LHCN-M2 (cell line): ENCODE measurements at places on chromosomes 7 and 10.

DNA sequence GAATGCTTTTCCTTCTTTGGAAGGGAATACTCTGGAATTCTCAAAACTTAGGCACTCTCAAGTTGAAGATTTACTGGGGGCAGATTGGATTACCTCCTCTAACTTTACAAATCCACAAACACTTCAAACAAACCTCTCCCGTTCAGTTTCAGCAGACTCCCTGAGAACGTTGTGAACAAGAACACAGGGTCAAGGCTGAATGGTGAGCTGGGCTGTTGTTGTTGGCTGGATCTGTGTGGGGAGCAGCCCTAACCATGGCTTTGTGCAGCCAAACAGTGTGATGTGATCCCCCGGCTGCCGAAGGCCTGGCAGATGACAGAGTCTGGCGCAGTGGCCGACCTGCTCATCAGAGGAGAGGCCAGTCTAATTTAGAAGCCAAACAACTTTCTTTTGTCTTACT lies 93.1 kb downstream of the BMPER start:
- peak; percentile 20 for DNase-seq

- no peak for DNase-seq
These were observed 132.9 kb downstream of the ADRA2A start for GRCh38 chr10:111209692-111210091.

- peak; percentile 81 for DNase-seq
These were observed 24.1 kb downstream of the PDLIM1 start for GRCh38 chr10:95266674-95267095.

DNA sequence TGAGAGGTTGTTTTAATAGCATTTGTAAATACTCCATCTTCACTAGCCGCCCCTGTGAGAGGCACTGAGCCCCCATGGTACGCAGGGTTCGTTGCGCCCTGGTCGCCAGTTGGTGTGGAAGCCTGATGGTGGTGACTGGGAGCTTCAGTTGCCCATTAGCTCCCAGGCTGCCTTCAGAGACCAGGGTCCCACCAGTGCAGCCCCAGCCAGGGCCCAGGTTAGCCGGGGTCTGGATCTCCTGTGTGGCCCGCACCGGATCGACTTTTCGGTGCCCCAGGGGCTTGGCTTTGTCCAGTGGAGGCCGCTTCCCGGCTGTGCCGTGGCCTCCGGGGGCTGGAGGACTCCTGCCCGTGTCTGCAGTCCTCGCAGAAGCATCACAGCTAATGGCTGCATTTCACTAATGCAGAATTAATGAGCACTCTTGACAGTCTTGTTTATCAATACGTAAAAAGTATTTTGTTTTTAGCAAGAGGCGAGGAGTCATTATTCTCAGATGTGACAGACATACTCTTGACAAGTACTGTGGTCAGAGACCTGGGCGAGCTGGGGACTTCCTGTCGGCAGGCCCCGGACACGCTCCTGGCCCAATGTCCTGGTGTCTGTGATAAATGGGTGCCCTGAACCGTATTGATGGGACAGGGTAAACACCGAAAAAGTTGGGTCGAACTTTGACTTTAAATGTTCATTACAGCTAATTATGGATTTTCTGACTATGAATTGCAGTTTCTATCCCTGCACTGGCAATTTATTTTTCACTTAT lies 99.8 kb downstream of the NKX6-2 start:
- DNase-seq, result no peak

- DNase-seq, result no peak
These were observed 32.1 kb upstream of the GATAD1 start for GRCh38 chr7:92415225-92415624.

GRCh38 chr7:146875981-146876380 lies 759.4 kb downstream of the CNTNAP2 start:
- no peak for DNase-seq

DNA sequence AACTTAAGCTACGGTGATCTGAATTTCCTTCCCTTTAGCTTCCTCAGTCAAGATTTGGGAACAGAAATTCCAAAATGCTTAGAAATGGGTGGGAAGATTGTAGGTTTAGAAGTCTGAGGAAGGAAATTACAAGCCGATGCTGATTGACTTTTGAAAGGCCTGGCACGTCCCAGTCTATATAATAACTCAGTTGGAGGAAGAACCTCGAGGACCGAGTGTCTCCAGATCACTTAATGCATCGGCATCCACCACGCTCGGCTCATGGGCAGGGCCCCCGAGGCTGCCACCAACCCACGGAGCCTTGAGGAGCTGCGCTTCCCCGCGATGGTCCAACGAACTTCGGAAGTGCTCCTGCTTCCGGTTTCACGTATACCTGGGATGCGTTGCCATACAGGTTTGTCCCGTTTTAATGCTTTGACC lies 10.4 kb upstream of the SP8 start:
- DNase-seq, result no peak

DNA sequence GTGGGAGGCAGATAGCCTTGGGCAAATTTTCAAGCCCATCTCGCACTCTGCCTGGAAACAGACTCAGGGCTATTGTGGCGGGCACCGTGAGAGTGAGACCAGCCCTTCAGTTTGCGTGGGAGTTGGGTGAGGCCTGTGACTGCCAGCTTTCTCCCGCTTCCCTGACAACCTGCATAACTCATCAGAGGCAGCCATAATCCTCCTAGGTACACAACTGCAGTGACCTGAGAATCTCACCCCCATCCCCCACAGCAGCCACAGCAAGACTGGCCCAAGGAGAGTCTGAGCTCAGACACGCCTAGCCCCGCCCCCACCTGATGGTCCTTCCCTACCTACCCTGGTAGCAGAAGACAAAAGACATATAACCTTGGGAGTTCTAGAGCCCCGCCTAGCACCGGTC lies 275.4 kb downstream of the GRID1 start:
- DNase-seq, result no peak

DNA sequence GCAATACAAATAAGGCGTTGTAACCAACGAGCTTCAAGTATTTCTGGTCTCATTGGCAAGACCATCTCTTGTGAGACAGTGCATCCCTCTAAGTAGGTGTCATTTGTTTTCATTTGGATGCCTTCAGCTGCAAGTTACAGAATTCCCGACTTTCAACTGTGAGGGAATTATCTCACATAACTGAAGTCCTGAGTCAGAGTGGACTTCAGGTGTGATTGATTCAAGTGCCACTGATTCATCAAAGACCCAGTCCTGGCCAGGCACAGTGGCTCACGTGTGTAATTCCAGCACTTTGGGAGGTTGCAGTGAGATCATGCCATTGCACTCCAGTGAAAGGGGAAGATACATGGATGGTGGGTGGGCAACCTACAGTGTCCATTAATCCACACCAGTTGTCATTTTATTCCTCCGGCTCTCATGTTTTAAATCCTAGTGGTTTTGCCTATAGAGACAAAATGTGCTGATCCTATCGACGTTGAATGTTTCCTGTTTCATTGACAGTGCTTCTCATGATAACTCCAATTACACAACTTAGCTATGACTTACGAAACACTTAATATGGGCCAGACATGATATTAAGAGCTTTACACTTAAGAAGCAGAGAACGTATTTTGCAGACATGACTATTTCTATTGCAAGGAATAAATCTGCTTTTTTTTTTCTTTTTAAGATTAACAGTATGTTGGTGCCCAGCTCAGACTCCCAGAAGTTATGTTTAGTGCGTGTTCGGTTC lies 268.0 kb downstream of the FRMD4A start:
- no peak for DNase-seq

GRCh38 chr10:110781139-110781538 lies 90.6 kb upstream of the PDCD4 start:
- DNase-seq, result peak; percentile 60

GRCh38 chr10:88651101-88651551 lies 13.1 kb upstream of the LIPF start:
- peak; percentile 89 for DNase-seq

DNA sequence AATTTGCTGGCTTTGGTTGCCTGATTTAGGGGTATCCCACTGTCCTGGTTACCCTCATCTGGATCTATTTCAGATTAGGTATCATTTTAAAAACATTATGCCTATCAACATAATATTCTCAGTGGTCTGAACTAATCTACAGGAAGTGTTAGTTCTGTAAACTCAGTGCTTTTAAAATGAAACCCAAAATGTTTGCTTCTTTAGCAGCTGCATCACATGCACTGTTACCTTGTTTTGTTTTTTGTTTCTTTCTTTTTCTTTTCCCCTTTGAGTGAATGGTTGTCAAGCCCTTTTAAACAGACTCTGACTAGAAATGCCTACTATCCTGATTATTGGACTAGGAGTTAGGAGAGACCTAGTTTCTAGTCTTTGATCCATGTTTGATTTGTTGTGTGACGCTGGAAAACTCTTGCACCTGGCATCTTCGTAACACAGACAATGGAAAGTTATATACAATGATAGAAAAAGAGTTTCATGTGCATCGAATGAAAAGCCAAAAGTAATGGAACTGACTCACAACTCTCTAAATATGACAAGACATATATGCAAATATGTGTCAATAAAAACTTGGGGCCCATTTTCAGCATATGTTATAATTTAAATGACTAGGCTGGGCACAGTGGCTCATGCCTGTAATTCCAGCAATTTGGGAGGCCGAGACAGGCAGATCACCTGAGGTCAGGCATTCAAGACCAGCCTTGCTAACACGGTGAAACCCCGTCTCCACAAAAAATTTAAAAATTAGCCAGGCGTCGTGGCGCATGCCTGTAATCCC lies 52.3 kb upstream of the STRIP2 start:
- no peak for DNase-seq

GRCh38 chr7:110170841-110171240 lies 920.1 kb upstream of the LRRN3 start:
- DNase-seq, result no peak

DNA sequence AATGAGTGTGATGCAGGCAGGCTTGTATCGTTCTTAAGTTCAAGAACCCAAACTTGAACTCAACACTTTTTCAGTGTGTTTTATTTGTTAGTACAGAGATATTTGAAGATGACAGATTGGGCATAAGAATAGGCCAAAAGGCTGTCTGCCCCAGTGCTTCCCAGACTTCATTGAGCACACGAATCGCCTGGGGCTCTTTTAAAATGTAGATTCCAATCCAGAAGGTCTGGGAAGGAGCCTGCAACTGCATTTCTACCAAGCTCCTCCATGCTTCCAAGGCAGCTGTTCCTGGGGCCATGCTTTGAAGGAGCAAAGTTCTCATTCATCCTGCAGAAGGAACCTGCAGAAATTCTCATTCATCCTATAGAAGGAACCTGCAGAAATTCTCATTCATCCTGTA lies 114.5 kb upstream of the INSYN2A start:
- no peak for DNase-seq

GRCh38 chr10:90130321-90131086 lies 429.1 kb downstream of the KIF20B start:
- DNase-seq, result no peak

- no peak for DNase-seq
These were observed 69.4 kb downstream of the BICC1 start for GRCh38 chr10:58582045-58582444.

DNA sequence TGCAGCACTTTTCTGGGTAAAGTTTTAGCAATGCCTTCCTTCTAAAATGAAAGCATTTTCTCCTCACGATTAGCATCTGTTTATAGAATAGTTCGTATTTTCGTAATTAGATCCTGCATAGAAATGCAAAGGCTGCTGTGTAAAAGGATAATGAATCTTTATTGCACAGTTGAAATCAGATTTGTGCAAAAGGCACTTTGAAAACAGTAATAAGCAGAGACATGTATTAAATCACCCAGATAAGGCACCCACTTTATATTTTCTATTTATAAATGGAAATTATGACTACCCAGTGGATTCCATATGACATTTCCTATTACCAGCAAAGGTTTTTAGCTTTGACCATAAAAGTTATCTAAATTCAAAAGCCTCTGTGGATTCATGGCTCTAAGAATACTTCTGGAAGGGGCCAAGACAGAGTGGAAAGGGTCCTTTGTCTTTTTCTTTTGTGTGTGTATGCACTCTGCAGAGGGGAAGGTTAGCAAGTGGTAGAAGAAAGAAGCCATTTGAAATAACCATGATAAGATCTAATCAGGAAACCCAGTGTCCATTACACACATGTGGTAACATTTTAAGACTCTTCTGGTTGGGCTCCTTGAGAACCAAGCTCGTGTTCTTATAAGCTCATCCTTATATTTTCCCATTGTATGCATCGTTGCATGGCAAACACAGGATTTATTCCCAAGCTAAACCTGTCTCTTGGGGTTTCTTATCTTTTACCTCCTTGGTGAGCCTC lies 612.1 kb downstream of the AUTS2 start:
- DNase-seq, result no peak

- peak; percentile 28 for DNase-seq
These were observed 7.9 kb downstream of the PRPF18 start for GRCh38 chr10:13594641-13595040.

DNA sequence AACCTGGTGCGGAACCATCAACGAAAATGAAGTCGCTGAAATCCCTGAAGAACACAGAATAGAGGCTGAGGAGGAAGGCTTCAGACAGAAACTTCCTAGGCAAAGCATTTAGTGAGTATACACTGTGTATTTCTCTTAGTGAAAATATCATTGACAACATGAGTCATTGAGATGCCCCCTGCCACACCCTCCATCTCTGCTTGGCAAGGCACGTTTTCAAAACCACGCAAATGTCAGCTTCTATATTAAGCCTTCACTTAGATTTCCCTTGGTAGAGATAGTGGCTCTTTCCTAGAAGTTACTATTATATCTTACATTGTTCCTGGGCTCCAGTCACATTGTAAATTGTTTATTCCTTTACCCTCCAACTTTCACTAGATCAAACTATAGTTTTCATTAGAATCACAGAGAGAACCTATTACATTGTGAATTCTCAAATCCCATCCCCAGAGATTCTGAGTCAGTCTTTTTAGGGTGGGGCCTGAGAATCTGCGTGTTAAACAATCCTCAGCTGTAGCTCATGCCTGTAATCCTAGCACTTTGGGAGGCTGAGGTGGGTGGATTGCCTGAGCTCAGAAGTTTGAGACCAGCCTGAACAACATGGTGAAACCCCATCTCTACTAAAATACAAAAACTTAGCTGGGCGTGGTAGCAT lies 4.6 kb upstream of the SKAP2 start:
- DNase-seq, result peak; percentile 89

- no peak for DNase-seq
These were observed 91.4 kb downstream of the ABCC2 start for GRCh38 chr10:99873846-99874245.
